ENCODE measurements at places on chromosomes 3 and 15. TPM values are rescaled to one million over a fixed set of nuclear protein-coding genes. Genes with fewer than 3 reads are reported as not detected.

Gene SLC9A9
- 23.5 TPM for total RNA-seq

Gene PLA2G4D
- total RNA-seq: not detected

Gene MESP2
- total RNA-seq: 2.8 TPM

Gene BTLA
- total RNA-seq: not detected

Gene GPR149
- 3.8 TPM for total RNA-seq

Gene CPEB1
- 9.8 TPM for total RNA-seq

Gene GRAMD2A
- 0.66 TPM for total RNA-seq

Gene GATM
- total RNA-seq: 49.4 TPM

Gene MOBP
- not detected for total RNA-seq

Gene SELENOT
- 121 TPM for total RNA-seq

Gene CPN2
- not detected for total RNA-seq

Gene ROPN1
- total RNA-seq: not detected

Gene BMF
- total RNA-seq: 20.1 TPM

Gene TLR9
- not detected for total RNA-seq

Gene WDR48
- 83.5 TPM for total RNA-seq

Gene NCEH1
- 7.3 TPM for total RNA-seq

Data from camera-type eye (tissue), 1 donor.